ENCODE measurements at places on chromosomes 5 and 9.

GRCh38 chr9:132487980-132488535 lies 78.0 kb downstream of the CFAP77 start:
- no peak for DNase-seq

DNA sequence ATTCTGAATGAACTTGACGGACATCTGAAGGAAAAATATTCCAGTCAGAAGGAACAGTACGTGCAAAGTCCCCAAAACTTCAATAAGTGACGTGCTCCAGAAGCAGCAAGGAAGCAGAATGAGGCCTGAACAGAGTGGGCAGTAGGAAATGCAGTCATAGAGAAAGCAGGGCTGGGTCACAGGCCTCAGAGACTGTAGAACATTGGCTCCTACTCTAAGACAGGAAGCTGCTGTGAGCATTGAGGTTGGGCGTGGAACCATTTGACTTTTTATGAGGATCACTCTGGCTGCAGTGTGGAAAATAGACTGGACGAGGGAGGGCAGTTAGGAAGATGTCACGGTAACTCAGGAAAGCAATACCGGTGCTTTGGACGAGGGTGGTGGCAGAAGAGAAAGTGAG lies 64.0 kb downstream of the DOCK8 start:
- no peak for DNase-seq

DNA sequence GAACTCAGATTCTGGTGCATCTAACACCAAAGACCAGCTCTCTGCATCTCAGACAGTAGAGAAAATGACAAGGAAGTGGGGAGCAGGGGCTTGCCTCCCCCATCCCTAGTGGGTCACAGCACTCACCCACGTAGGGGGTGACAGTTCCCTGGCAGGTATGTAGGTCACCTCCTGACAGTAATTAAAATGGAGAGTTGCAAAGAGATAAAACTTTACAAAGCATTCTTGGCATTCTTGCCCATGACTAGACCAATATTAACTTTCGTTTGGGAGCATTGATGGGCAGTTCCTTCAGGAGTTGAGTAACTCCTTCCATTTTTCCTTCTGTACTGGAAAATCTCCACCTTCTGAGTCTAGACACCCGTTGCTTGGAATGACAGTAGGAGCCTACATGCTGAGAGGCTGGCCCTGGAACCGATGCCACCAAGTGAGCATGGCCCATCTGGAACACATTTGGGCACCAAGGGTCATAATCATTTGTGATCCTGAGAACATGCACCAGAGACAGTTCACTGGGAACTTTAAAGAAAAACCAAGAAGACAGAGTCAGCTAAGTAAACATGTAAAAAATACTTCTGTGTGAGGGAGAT lies 81.5 kb upstream of the MSX2 start:
- no peak for DNase-seq

GRCh38 chr5:44907396-44907795 lies 98.6 kb downstream of the MRPS30 start:
- DNase-seq, result no peak

DNA sequence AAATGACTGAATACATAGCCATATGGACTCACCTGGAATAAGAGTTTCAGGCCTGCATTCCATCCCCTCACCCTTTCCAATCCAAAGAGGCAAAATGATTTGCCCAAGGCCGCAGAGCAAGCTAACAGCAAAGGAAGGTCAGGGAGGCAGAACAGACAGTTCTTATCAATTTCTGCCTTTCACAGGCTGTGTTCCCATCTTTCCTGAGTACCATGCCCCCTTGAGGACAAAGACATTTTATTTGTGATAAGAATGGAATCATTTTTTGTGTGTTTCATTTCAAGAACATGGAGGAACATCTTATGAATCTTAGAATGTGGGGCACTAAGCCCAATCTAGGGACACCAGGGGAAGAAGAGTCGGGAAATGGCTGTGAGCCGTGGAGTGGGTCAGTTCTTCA lies 13.9 kb downstream of the LHFPL2 start:
- DNase-seq, result no peak

DNA sequence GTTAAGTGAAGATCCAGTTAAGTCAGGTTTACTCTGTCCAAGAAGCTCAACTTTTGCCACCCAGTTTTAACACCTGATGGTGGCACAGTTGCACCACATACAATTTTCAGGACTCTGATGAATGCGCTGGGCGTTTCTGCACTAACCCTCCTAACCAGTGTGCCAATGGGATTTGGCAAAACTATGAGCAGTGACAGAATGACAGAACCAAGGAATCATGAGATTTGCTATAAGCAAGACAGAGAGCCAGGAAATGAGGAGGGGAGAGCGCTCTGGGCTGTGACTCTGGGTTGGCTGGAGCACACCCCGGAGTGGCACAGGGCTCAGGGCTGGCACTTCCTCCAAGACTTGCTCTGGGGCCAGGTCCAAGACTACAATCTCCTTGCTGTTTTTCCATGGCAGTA lies 84.1 kb downstream of the SH3PXD2B start:
- no peak for DNase-seq

DNA sequence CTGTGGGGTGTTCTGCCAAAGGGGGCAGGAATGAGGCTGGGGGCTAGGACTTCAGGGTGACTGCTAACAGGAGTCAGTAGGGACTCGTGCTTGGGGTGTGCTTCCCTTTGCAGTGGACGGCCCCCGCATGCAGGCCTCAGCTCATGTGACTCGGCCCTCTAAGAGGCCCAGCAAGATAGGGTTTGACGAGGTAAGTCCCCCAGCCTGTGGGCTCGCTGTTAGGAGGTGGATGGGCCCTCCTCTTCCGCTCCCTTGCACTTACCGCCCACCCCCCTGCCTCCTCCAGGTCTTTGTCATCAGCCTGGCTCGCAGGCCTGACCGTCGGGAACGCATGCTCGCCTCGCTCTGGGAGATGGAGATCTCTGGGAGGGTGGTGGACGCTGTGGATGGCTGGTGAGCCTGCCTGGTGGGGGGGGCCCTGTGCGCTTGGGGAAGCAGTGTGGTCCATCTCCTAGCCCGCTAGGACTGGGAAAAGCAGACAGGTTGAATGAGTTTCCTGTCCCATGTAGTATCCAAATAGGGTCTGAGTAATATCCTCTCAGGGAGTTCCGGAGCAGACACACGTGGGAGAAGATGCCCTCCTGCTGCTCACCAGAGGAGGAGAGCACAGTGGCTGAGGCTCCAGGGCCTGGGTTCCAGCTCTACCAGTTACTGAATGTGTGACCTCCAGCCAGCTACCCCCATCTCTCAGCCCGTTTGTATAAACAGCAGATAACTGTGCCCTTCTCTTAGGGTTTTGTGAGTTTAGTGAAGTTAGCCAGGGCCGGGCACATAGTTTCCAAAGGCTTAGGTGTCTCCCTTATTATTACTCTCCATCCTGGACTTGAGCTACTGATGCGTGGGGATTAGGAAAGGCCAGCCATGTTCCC lies 8.2 kb downstream of the CERCAM start:
- DNase-seq, result no peak

DNA sequence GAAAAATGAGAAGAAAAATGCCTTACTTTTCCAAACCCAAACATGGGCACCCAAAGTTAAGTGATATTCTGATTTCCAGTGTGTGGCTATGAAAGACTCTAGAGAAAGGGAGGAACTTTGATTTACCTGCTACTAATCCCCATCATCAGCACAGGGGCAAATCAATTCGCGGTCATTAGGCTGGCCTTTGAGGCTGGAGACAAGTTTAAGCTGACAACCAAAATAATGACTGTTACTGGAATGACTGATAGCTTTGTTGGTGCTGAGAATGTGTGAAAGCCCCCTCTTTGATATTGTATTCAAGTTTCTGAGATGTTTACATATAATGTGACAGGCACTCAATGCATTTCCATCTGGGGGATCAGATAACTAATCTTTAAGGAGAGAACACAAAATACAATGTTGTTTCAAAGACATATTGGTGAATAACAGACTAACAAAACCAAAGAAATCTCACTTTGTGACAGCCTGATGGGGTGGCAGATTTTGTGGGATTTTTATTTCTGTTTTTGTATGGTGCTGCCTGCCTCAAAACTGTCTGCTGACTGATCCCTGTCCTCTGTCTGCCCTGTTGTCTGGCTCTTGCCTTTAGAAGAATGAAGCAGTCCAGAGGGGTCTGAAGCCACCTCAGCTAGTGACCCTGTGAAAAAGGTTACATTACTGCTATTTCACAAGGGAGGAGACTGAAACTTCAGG lies 12.6 kb upstream of the INSYN2B start:
- DNase-seq, result no peak

- DNase-seq, result no peak
Observed at GRCh38 chr9:117636681-117637080, 67.5 kb upstream of the TLR4 start.

DNA sequence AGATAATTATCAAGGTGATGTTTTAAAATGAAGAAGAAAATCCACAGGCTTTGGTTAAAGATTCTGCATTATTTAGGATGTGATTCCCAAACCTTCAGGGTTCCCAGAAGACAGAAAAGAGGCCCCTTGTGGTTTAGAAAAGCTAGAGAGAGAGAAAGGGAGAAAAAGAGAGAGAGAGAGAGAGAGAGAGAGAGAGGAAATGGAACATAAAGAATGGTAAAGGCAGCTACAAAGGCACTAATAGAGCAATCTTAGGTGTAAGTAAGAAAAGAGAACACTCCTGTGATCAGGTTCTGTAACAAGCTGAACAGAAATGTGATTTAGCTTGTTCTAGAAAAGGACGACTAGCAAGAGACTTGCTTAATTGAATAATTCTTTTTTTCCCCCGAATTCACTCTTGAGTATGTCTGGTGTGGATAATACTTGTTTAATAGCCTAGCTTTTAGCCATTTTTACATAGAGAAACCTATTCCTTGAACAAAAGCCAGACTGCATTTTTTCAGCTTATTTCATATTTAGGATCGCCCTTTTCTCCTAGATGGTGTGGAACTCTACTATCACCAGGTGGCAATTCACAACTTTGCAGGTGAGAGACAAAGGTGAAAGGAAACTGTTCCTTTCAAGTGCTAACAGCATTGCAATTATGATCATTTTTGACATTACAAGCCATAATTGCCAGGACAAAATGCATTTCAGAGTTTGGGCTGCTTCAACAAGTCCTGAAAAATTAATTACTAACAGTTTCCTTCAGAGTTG lies 57.6 kb upstream of the SH3GL2 start:
- peak; percentile 13 for DNase-seq

- DNase-seq, result no peak
Observed at GRCh38 chr5:179413086-179413690, 67.9 kb upstream of the ADAMTS2 start.

- DNase-seq, result no peak
Observed at GRCh38 chr9:137029058-137029936, 1.3 kb upstream of the ABCA2 start.

DNA sequence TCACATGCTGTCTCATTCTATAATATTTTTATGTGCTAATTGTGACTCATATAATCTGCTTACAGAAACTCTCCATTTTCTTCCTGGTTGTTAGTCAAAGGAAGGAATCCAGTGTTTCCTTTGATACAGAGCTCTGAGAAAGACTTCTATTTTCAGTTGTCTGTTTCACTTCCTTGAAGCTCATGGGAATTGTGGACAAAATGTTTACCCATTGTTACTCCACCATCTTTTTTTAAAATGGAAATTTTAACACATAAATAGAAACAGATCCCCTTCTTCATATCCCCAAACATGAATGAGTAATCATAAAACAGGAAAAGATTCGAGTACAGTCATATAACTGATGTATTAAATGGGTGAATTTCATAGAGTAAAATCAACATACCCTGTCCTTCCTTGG lies 42.0 kb upstream of the KCNN2 start:
- DNase-seq, result no peak

GRCh38 chr5:65475336-65475735 lies 6.4 kb downstream of the ADAMTS6 start:
- no peak for DNase-seq

GRCh38 chr5:160152901-160153300 lies 33.7 kb upstream of the PWWP2A start:
- DNase-seq, result no peak

- DNase-seq, result no peak
Observed at GRCh38 chr5:90967443-90967842, 408.8 kb downstream of the ADGRV1 start.

GRCh38 chr5:157306081-157306480 lies 40.2 kb downstream of the CYFIP2 start:
- DNase-seq, result no peak

DNA sequence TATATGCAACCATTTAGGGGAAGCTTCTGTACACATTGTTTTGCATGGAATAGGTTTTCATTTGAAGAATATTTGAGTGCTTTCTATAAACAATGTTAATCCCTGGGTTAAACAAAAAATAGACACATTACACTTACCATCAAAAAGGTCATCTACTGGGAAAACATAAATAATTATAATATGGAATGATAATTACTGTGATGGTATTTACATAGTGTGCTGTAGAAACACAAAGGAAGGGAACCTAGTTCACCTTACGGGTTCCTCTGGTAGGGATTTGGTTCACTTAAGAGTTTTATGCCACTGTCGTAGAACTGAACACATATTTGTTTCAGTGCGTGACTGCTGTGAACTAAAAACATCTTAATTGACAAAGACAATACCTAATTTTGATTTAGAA lies 44.9 kb downstream of the SLC44A1 start:
- DNase-seq, result no peak

DNA sequence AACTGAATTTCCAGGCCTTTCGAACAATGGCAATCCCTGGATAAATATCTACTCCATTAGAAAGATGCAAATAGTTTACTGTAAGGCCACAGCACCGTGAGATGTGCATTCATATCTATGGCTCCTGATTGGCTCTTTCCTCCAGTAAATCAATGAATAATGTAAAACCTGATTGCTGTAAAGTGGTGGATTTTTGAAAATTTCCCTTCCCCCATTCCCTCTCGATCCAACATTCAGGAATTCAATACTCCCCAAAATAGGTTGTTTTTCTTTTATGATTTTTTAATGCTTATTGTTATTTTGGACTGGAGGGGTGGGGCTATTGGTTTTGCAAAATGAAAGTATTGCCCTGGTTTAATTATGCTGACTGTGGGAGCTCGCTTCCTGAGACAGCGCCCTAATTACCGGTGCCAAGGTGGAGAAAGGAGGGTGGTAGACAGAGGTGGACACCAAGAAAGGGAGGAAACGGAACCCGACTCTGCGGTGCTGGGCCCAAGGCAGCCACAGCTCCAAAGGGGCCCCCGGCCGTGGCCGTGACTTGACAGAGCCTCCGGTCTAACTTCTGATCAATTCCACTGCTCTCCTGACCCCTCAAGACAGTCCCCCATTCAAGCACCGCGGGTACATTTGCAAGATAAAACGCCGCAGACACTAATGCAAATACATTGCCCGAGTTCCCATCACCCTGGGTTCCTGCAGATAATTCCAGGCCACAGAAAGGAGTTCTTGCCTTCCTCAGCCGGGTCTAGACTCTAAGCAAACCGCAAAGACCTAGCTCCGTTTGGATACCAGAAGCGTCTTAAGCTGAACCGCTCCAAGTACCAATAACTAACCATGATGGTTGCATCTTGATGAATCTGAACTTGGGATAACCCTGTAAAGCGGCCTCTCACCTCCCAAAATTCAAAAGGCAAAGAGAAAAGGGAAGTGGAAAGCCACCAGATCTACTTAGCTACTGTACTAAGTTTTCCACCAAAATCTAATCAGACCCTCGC lies 211.2 kb downstream of the MEF2C start:
- DNase-seq, result no peak
